ENCODE measurements at places on chromosomes 1 and 21.

DNA sequence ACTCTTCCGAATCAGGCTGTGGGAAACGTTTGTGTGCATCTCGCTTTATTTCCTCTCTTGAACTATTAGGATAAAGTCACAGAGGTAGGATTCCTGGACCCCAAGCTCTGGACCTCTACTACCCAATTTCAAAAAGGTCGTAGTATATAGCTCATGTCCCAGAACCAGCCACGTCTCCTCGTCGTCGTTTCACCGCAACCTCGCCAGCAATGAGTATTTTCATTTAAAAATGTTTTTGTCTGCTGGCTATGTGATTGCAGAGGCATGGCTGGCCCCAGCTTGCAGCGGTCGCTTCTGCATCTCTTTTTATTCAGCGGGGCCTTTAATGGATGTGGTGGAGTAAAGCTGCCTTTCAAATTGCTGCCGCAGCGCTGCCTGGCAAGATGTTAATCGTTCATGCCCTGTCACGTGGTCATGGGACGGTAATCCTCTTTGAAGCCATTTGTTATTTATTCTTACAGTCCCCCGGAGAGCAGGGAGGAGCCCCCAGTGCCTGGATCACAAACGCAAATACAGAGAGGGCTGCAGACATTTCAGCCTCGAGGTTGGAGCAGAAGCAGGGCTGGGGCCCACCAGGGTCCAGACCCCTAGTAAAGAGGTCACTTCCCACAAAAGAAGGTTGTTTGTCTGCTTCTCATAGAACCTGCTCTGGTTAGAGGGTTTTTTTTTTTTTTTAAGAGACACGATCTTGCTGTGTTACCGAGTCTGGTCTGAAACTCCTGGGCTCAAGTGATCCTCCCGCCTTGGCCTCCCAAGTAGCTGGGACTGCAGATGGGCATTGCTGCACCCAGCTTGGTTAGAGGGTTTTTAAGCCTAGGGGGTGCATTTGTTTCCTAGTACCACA is 11.6 kb upstream of the NPHP4 start:
- no peak for DNase-seq

DNA sequence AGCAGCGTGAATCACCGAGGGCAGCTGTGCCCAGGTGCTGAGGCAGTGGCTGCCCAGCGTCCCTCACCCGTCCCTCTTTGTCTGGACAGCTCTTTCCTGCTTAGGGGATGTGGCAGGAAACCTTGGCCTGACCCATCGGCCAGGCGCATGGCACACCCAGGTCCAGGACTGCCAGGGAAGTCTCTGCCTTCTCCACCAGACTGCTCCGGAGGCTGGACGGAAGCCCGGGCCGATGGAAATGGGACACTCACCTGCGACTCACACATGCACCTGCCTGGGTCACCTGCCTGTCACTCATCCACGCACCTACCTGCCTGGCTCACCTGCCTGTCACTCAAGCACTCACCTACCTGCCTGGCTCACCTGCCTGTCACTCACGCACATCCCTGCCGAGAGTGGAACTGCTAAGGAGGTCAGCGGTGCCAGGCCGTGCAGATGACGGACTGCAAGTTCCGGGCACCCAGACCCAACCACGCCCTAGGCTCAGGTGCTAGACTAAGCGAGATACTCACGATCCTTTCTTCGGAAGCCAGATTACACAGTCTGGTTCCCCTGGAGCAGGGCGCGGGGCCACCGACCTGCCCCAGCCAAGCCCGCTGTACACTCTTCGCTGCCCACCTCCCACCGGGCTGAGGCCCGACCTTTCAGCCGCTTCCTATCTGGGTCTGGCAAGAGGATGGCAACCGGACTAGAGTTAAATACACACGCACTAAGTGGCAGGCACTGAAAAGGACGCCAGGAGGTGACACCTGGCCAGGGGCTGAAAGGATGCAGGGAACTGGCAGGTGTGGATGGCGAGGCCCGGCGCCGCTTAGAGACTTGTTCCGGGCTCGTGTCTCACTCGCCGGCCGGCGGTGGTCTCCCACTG is 1.1 kb downstream of the UBE2J2 start:
- no peak for DNase-seq

- DNase-seq = no peak
Observed at GRCh38 chr1:39063191-39063590, 37.0 kb downstream of the NDUFS5 start.

GRCh38 chr1:183791319-183791718 is 13.6 kb upstream of the RGL1 start:
- DNase-seq = no peak

DNA sequence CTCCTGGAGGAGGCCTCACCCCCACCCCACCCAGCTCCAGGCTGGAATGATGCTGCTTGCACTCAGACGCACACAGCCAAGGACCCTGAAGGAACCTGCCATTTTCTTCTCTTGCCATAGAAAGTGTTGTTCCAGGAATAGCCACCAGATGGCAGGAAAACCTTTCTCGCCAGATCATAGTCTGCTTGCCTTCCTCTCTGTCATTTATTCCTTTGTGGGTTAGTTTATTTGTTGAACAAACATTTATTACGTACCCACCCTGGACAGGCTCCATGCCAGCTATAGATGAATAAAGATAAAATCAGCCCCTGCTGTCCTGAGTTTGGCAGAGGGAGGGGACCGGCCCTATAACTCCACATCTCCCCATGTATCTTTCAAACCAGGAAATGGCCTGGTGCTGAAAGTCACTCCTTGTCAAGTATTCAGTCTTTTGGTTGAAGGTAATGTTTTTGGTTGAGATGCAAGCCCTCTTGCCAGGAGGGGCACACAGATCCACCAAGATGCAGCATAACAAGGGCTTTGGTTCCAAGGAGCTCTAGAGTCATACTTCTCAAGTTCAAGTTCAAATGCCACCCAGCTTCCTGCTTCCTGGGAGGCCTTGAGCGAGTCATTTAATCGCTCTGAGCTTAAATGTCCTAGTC is 7.0 kb upstream of the KCNC4 start:
- DNase-seq = peak; percentile 76

- DNase-seq = peak; percentile 82
Observed at GRCh38 chr1:161725908-161726472, 4.6 kb downstream of the FCRLB start.

DNA sequence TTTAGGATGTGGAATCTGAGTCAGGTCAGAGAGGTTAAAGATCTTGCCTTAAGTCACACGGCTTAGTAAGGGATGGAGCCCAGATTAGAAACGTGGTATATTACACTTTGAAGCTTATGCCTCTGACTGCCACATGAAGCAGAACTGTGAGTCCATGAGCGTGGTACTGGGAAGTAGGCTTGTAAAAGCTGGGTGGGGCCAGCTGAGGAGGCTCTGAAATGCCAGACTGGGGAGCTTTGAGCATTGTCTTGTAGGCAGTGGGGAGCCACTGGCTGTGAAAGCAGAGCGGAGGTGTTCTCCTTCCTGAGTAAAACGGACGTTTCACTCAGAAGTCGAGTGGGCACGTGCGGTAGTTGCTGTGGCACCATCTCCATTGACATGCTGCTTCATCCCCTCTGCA is 72.6 kb upstream of the USP24 start:
- DNase-seq = no peak

Measured in islet precursor cell (in vitro differentiated cells).